ENCODE measurements at places on chromosomes 2 and 18.

DNA sequence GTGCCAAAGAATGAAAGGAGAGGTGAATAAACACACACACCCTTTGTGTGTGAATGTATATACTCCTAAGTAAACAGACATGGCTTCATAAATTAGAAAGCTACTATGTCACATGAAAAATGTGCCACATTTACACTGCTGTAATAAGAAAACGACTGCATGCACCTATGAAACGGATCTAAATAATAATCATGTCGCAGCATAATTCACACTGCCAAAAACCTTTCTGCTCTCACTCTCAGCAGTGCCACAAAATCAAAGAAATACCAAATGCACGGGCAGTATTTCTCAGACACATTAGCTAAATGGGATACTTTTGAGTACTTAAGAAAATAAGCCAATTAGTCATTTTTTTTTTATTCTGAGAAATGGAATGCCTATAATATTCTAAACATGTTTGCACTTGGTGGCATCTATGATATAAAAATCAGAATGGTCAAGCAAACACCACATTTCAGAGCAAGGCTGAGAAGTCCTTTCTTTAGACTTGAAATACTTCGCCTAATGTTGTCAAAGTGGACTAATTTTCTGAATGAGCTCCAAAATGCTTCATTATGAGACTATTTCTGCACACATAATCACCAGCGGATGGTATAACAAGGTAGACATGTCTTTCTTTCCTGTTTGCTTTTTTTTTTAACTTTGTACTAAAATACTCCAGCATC is 6.6 kb downstream of the BCL11A start:
- DNase-seq = no peak

GRCh38 chr2:58156780-58157179 is 84.3 kb downstream of the FANCL start:
- DNase-seq = peak; percentile 83

DNA sequence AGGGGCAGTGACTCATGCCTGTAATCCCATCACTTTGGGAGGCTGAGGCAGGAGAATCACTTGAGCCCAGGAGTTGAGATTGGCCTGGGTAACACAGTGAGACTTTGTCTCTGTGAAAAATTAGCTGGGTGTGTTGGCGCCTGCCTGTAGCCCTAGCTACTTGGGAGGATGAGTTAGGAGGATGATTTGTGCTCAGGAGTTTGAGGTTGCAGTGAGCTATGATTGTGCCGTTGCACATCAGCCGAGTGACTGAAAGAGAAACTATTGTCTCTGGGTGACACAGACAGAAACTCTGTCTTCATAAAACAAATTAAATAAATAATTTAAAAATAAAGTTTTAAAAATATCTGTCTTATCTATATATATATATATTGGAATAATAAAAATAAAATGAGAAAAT is 1844.6 kb upstream of the PIK3C3 start:
- no peak for DNase-seq

DNA sequence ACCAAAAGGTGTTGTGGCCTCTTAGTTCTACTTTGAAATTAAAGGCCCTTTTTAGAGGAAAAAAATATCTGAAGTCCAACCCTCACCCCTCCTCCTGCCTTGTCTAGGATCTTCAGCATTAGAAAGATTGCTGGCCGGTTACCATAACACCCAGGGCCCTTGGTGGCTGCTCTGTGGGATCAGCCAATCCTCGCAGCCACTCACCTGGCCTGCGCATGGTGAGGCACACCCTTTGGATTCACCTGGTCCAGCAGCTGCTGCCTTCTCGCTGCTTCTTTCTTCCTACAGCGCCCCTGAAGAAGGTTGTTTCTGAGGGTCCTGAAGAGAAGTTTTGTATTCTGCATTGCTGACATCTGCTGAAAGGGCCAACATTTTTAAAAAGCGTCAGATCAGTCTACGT is 25.2 kb downstream of the DYTN start:
- DNase-seq = no peak

GRCh38 chr18:51523671-51524070 is 326.2 kb upstream of the MEX3C start:
- DNase-seq = no peak

DNA sequence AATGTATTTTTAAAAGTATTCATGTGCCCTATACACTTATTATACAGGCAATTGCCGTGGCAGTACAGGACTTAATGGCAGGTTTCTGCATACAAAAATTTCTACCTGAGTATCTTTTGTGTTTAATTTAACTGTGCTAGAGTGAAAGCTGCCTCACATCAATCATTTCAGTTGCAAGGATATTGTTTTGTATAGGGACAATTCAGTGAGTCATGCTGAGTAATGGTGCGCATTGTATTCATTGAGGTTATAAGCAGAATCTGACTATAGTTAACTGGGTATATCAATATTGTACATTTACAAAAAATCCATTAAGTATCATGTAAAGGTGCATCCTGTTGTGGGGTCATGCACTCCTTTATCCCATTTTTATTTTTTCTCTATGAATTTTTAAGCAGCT is 121.5 kb downstream of the GCA start:
- no peak for DNase-seq

- no peak for DNase-seq
These were observed 73.0 kb downstream of the CHRNA1 start for GRCh38 chr2:174691201-174691779.

GRCh38 chr18:24094561-24094960 is 44.3 kb upstream of the CABYR start:
- no peak for DNase-seq
